T follicular helper cell (primary cell): ENCODE measurements at places on chromosomes 4 and X.

DNA sequence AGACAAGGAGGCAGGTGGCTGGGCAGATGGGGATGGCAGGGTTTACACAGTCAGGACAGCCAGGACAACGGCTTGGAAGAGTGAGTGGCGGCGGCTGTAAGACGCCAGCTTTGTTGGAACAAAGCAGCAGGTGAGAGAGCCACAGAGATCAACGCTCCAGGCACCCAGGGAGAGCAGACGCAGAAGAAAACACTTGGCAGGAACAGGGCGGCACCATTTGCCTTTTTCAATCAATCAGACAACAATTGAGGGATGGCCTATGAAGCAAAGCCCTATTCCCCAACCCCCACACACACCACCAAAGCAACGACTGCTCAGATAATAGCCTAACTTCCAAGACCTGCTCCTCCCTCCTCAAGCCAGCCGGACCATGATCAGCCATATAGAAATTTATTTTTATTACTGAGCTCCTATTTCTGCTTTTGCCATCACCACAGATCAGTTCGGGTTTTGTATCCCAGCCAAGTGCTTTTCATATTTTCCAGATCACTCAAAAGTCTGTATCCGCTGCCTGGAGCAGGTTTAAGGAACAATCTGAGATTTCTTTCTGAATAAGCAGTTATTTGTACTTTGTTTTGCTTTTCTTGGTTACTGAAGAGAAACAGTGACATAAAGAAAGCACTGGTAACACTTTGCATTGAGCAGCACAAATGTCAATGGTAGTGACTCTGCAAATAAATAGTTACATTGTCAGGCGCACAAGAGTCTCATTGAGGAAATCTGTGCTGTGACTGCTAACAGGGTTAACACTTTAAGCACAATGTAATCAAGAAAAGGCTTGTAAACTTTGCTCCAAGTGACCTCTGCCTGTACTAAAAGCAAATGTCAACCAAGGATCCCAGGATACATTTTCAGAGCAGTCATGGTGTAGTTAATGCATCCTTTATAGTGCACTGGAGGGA lies 81.8 kb upstream of the RBPJ start:
- no peak for DNase-seq

DNA sequence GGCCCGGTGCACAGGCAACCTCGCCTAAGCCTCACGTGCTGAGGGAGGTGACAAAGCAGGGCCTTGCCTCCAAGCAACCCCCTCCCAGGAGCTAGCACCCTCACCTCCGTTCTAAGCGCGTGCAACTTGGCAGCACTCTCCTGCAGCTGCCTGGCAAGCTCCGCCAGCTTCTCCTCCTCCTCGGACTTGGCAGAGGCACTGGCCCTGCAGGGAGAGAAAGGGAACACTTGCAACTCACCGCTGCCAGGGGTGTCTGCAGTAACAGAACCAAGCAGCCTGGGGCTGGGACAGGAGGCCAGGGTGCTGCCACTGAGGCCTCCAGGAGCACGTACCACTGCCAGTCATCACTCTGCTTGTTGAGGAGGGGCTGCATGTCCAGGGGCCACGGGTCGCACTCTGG lies 10.3 kb upstream of the TREX2 start:
- no peak for DNase-seq

DNA sequence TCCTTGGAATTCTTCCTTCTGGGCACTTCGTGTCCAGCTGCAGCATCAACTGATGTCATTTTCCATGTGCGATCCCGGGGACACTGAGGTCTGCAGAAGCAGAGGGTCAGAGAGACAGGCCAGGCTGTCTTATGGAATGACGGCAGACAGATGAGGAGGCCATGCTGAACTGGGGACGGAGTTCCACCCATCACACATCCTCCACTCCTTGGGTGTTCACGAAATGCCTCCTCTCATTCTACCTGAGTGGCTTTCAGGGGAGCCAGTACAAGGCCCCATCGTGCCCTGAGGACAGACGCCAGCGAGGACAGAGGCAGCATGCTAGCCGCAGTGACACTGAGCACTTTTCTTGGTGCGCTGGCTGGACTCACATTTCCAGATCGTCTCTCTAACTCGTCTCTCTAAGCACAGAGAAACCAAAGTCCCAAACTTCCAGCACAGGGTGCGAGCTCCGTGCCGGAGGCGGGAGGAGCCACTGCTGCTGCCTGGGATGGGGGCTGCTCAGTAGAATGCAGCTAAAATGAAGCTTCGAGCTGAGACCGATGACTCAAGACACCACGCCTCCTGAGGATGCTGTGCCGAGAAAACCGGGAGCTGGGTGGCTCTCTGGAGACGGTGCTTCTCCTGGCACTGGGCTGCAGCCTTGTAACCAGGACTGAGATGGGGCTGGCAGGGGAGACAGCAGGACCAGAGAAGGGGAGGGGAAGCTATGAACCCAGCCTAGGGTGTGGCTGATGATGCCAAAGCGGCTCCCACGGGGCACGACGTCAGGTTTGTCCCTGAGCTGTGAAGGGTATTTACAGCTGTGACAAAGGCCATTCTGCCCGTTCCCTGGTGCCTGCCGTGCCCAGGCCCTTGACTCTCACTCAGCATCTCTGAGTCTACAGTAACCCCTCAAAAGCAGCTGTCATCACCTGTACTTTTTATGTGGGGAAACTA lies 8.2 kb downstream of the ABLIM2 start:
- DNase-seq: no peak

- DNase-seq: no peak
Observed at GRCh38 chr4:72665171-72665968, 96.3 kb upstream of the ADAMTS3 start.

DNA sequence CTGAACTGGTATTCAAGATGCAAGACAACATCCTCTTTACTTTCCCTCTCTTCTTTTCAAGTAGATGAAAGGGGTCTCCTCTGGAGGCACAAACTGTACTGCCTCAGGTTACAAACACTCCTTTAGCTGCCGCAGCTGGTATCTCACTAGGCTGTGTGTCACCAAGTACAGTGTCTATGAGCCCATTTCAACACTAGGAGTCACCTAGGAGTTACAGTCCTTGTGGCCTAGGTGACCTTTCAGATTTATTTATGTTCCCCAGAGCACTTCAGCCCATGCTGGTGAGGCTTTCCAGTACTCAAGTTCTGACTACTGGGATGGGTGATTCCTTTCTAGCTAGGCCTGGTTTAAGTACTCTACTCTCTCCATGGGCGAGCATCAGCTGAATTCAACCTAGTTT lies 32.4 kb upstream of the TMLHE start:
- DNase-seq: no peak

DNA sequence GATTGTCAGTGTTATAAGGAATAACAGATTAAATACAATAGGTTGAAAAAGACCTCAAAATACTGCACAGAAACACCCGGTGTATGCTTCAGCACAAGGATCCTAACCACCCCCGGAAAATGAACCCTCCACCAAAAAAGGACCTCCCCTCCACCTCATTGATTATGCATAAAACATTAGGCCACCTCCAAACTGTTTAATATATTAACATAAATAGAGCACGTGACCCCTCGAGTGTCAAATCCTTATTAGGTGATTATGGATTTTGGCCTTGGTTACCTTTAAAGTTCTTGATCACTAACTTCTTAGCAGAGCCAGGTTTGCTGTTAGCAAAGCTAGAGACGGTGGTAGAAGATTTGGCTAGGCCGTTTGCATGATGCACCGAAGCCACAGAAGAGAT lies 958 bp downstream of the CUL4B start:
- DNase-seq: no peak

GRCh38 chr4:41514766-41515481 lies 23.0 kb upstream of the LIMCH1 start:
- no peak for DNase-seq

DNA sequence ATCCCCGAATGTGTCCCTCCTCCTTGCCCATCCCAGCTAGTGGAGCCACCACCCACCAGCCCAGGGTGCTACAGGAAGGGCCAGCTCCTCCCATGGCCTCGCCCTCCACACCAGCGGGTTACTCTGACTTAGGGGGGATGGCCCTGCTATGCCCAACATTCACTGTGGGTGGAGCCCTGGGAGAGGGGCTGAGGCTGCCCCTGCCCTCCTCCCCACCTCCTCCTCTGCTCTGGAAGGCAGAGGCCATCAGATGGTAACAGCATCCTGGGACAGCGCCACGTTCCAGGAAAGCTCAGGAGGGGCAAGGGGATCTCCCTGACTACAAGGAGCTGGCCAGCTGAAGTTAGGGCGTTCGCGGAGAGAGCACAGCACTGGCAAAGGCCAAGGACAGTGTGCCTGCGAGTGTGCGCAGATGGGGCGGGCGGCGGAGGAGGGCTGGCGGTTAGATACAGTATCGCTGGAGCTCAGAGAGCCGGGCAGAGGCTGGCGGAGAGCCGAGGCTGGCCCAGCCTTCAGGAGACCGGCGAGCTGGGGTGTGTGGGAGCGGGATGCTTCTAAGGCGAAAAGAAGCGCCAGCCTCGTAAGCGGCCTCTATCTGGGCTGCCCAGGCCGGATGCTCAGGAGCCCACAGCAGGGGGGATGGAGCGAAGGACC lies 1.5 kb downstream of the JAKMIP1 start:
- no peak for DNase-seq

GRCh38 chr4:88756149-88756548 lies 58.5 kb upstream of the NAP1L5 start:
- no peak for DNase-seq

DNA sequence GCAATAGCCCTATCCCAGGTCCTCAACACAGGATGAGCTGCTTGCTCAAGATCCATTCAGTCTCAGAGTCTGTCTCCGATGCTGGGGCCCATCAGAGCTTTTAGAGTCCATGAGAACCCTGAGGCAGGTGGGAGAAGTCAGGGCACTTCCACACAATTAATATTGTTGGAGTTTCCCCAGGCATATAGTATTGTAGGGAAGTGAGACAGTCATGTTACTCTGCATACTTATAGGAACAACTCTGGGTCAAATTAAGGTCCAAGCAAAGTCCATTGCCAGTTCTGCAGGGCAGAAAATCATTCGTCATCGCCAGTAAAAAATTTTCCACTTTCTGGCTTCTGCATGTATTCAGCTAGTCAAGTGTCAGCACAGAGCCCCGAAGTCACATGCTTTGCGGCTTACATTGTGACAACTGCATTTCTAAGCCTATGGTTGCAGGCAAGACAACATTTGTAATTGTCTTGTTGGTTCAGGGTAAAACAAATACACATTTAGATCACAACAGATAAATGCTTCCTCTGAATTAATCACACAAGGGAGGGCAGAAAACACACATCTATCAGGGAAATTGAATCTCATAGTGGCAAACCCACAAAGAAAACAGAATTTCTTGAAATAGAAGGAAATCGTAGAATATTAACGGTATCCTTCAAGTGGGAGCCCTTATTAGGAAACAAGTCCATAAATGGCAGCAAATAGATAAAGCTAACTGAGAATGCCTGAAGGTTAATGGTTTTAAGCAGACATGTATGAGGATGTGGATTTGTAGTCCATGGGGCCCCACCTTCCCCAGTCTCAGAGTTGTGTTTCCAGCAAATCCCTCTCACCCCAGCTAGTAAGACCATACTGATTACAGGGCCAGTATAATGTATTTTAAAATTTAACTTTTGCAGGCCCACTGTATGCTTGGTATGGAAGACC lies 412.1 kb upstream of the RASGEF1B start:
- DNase-seq: no peak

DNA sequence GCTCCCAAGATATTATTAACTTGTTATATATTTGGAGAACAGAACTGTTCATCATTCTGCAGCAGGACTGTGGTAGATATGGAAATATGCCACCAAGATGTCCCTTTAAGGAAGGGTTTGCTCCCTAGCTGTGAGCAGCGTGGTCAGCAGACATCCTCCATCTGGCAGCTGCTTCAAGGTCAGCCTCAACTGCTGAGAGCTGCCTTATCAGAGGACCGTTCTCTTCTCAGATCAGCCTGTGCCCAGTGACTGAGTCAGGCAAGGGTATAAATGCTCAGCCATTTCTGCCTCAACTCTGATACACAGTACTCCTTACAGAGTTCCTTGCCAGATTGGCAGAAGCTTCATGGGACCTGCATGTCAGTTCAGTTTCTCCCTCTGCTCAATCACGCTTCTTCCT lies 63.4 kb upstream of the MAGEB2 start:
- DNase-seq: no peak

GRCh38 chr4:1784789-1785591 lies 8.1 kb upstream of the FGFR3 start:
- no peak for DNase-seq

DNA sequence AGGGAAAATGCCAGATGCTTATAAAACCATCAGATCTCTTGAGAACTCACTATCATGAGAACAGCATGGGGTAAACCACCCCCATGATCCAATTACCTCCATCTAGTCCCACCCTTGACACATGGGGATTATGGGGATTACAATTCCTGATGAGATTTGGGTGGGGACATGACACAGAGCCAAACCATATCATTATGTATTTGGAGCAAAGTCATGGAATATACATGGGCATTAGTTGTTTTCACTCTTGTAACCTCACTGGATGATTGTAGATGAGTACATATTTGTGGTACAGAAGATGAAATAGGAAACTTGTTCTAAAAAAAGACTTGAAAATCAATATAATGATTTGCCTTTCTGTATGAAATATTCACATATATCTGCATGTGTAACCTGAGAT lies 674.5 kb upstream of the BOD1L1 start:
- no peak for DNase-seq

DNA sequence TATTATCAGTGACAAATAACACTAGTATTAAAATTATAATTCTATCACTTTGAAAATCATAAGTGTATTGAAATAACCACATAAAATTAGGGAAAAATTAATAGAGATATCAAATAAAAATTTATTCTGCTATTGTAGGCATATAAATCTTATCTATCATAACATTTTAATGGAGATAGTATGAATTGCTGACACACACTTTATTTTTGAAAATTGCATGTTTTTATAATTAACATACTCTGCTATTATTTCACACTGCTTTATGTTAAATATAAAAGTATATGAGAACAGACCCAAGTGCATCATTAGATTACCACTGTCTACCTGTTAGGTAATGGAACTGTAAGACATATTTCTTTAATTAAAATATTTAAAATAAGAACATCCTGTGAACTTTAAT lies 2150.2 kb downstream of the ARAP2 start:
- DNase-seq: no peak

DNA sequence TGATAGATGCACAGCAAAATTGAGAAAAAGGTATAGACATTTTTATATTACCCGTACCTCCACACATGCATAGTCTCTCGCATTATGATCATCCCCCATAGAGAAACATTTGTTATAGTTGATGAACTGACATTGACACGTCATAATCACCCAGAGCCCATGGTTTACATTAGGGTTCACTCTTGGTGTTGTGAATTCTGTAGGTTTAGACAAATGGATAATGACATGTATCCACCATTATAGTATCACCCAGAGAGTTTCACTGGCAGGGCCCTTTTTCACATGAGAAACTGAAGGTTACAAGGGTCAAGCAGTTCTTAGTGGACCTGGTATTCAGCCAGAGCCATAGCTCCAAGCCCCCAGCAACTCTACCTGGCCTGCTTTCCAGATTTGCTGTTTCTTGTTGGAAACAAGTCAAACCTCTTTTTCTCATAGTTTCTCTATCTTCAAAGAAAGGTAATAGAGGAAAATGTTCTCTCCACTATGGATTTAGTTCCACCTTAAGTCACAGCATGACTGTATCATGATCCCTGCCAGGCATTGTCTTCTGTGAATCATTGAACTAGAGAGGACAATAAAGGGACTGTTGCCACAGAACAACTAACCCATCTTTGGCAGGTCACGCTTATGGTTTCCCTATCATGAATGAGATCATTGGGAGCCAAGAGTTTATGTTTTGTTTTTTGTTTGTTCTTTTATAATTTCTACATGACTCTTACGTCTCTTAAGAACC lies 64.0 kb downstream of the HHIP start:
- DNase-seq: no peak

GRCh38 chr4:130814896-130815295 lies 1718.9 kb downstream of the C4orf33 start:
- no peak for DNase-seq

GRCh38 chrX:70477734-70478075 lies 33.1 kb downstream of the DLG3 start:
- DNase-seq: no peak
